ENCODE measurements at places on chromosomes 16 and 17.

DNA sequence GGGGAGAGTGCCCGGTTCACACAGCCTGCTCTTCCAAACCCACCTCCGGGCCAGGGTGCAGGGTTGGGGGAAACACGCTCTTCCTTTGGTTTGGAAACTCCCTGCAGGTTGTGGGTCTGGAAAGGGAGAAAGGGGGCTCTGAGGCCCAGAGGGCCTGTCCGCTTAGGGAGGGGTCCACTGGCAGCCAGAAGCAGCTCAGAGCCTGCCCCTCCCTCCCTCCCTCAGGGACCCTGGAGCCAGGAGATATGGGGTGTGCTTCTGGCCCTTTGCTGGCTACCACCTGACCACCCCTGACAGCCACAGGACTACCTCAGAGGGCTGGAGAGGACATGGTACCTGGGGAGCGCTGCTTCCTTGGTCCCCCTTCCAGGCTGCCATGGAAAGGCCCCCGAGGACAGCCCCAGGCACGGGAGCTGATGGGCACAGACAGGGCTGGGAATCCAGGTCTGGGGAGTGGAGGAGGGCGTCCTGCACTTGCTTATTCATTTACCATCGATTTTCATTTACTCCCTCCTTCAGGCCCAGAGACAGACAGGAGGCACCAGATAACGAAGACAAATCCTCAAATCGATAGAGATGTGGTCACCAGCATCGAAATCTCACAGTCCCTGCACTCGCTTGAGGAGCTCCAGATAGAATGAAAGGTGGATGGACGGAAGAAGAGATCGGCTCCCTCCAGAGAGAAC lies 48.4 kb upstream of the DOC2B start:
- DNase-seq: no peak

DNA sequence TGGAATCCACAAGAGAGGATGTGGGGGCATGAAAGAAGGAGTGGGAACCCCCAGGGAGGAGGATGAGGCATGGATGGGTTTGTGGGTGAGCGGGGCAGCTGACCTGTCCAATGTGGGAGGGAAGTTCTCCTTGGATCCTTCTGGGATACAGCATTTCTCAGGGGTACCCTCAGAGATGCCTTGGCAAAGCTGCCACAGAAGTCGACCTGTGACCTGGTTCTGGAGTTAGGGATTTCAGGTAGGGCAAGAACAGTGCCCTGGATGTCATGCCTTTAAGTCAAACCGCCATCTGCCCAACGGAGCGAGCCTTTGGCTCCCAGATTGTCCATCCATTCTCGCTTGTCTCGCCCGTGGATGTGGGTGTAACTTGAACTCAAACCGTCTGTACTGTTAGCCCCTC lies 30.0 kb downstream of the WSCD1 start:
- DNase-seq: no peak

DNA sequence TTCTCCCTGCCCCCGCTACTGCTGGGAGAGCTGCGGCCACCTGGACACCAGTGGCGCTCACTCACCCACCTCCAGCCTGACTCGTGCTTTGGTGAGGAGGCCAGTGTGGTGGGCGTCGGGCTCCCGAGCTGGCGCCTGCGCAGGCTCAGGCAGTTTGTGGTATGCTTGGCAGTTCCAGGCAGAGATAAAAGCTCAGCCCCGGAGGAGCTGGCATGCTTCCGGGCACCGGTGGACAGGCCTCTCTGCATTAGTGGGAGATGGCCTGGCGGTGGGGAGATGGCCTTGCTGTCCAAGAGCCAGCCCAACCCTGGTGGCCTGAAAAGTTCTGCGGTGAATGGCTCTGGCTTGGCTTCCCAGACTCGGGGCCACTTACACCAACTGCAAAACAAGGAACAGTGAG lies 4.1 kb downstream of the ADGRG1 start:
- DNase-seq: no peak

DNA sequence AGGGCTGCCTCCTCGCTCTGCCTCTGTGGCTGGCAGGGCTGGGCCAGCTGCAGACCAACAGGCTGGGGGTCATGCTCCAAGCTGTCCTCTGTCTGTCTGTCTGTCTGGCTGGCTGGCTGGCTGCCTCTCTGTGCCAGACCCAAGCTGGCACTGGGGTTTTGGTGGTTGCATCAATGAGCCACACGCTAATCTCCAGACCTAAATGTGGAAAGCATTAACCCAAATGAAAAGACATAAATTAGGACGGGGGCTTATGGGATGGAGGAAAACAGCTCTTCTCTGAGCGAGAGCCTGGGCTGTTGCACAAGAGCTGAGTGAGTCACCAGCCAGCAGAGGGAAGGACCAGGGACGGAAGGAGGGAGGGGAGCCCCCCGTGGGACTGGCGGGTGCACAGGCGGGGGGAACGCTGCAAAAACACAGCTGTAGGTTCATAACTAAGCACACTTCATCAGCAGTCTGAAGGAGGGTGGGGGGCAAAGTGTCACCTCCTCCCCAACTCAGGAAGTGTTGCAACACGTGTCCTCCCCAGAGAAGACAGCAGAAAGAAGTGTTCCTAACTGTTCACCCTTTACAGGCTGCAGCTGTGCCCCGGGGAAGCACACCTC lies 83.4 kb downstream of the GAS7 start:
- peak; percentile 47 for DNase-seq

- DNase-seq: no peak
These were observed 303.7 kb downstream of the KCNJ2 start for GRCh38 chr17:70473049-70473448.

- no peak for DNase-seq
These were observed 125.1 kb downstream of the SLC39A11 start for GRCh38 chr17:72967277-72967970.

- no peak for DNase-seq
These were observed 333 bp downstream of the MAFG start for GRCh38 chr17:81927152-81927652.

DNA sequence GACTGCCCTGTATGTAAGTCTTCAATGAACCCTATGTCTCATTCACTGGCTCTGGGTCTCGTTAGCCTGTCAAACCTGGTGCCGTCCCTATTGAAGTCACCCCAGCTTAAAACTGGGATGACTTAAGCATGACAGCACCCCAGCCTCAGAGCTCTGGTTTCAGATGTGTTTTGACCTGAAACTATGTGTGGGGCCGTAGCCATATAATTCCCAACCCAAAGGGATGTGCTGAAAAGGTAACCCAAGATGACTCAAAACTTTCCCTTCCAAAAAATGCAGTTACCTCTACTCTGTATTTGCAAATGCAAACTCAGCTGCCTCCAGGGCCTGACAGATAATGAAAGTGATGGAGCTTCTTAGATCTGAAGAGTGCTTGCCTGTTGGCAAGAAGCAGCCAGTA lies 478.3 kb upstream of the ERCC4 start:
- DNase-seq: no peak

DNA sequence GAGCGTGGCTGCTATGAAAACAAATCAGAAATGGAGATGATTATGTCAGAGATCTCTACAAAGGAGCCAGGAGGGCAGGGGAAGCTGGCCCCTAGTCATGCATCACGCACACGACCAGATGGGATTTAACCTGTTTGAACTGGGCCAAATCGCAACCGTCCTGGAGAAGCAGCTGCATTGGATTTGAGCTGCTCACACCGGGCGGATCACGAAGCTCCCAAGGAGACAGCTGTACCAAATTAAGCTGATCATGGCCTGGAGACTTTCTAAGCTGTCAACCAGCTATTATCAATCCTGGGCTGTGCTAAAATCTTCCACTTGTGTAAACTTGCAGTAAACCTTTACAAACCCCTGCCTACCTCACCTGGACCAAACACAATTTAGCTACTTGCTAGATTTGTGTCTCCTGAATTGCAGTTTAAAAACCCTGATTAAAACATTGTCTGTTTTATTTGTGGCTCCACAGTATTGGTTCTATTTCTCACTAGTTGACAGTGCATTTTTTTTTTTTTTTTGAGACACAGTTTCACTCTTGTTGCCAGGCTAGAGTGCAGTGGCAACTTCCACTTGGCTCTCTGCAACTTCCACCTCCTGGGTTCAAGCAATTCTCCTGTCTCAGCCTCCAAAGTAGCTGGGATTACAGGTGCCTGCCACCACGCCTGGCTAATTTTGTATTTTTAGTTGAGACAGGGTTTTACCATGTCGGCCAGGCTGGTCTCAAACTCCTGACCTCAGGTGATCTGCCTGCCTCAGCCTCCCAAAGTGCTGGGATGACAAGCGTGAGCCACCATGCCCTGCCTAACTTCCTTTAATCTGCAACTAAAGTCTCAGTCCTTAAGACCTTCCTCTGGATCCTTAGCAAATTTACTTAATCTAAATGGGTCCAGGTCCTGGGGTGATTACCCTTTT lies 98.3 kb upstream of the GRIN2A start:
- DNase-seq: no peak

GRCh38 chr17:67030641-67031040 lies 13.7 kb upstream of the CACNG1 start:
- DNase-seq: no peak

GRCh38 chr16:77057161-77057774 lies 133.7 kb upstream of the MON1B start:
- DNase-seq: no peak

DNA sequence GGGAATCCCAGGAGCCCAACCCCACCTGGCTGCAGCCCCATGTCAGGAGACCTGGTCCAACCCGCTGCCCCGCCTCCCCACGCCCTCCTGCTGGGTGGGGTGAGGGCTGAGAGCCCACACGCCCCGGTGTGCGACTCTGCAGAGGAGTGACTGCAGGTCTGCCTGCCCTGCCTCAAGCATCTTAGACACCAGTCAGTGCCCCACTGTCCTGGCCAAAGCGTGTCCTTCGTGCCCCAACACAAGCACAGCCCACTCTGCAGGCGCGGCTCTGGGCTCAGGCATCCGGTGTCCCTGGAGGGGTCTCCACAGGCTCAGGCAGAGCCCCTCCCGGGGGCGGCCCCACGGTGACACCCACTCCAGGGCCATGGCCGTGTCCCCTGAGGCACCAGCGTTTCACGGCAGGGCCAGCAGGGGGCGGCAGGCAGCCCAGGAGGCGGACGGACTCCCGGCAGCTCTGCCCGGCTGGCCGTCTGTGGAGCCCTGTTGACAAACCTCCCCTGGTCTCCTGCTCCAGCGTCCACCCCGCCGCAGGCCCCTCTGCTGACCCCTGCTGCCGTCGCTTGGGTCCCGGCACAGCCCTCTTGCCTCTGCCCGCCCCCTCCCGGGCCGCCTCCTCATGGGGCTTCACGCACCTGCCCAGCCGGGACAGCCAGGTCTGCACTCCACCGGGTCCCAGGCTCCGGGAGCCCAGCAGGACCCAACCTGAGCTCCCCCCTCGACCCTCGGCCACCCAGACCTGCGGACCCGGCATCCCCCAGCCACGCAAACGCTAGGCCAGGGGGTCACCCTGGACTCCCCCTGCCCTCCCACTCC lies 8.6 kb upstream of the UBE2I start:
- DNase-seq: peak; percentile 59

DNA sequence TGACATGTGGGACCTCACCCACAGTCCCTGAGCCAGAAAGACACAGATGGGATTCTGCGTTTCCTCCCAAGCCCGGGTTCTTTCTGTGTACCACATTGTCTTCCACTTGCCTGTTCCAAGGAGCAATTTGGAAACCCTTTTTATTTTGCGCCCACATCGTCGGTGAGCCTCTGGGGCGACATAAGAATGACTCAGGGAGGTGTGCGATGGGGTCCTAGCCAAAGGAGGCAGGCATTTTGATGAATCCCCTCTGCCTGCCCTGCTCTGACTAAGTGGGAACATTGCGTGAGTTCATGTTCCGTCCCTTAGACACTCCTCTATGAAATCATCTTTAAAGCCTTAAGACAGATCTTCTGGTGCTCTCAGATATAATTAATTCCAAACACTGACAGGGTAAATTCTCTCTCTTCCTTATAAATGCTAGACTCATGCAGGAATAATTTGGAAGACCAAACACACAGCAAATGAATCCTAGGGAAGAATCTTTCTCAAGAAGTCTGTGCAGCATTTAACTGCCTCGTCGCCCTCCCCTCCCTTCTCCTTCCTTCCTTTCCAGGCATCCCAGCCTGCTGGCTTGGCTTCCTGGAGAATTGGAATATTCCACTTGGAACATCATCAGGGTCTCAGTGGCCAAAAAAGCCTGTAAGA lies 52.7 kb upstream of the FOXF1 start:
- no peak for DNase-seq

DNA sequence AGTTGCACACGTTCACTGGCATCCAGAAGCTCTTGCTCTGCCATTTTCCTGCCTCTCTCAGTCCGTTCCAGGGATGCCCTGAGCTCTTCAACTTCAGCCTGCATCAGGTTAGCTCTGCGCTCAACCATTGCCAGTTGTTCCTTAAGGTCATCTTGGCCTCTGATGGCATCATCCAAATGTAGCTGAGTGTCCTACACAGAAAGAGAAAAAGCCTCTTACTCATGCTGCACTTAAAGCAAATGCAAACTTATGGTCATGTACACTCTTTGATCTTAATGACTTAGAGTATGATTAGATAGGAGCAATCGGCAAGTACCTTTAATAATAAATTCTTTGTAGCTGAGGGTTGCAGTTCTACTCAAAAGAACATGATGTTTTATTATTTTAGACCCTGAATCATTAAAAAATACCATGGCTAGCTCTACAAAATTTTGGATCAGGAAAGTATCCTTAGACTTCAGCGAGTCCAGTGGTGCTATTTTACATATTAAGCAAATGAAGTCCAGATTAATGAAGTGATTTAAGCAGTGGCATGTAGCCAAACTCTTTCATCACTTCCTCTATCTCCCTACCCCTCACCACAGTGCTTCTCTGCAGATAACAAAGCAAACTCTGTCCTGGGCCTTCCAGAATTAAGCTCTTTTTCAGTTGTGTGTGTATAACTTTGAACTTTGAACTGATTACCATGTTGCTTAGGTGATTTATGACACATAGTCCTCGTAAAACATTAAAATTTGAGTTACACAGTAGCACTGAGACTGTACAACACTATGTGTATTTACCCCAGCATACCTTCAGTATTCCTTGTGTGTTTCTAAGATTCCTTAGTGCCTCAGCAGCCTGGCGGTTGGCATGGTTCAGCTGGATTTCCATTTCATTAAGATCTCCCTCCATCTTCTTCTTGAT lies 22.1 kb downstream of the MYH4 start:
- DNase-seq: no peak

GRCh38 chr17:34930283-34930682 lies 31.0 kb downstream of the CCT6B start:
- DNase-seq: no peak

GRCh38 chr16:82761236-82761635 lies 134.5 kb downstream of the CDH13 start:
- no peak for DNase-seq
